Right forelimb (tissue), 1 donor: ENCODE measurements at places on chromosomes 12 and 14.

DNA sequence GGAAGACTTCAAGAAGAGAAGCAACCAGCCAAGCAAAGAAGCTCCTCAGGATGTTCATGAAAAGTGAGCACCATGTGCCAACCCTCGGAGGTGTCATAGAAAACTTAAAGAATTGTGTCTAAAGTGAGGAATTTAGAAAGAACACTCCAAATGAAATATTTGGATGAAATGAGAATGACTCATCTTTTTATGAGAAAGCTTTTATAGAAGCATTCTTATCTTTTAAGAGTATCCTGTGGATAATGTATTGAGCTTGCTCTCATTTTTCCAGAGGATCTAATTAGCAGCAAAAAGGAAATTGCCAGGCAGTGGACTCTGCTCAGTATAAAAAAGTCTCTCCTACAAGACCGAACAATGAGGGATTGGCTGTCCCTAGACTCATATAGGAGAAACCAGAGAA, 454.9 kb downstream of the LRIG3 start:
- no peak for DNase-seq

GRCh38 chr14:21106498-21107282, 5.8 kb downstream of the TMEM253 start:
- DNase-seq, result peak; percentile 87

GRCh38 chr12:66693901-66694513, 15.1 kb upstream of the GRIP1 start:
- peak; percentile 44 for DNase-seq

- DNase-seq, result no peak
Measured at GRCh38 chr14:63499701-63500250, 43.4 kb downstream of the PPP2R5E start.

DNA sequence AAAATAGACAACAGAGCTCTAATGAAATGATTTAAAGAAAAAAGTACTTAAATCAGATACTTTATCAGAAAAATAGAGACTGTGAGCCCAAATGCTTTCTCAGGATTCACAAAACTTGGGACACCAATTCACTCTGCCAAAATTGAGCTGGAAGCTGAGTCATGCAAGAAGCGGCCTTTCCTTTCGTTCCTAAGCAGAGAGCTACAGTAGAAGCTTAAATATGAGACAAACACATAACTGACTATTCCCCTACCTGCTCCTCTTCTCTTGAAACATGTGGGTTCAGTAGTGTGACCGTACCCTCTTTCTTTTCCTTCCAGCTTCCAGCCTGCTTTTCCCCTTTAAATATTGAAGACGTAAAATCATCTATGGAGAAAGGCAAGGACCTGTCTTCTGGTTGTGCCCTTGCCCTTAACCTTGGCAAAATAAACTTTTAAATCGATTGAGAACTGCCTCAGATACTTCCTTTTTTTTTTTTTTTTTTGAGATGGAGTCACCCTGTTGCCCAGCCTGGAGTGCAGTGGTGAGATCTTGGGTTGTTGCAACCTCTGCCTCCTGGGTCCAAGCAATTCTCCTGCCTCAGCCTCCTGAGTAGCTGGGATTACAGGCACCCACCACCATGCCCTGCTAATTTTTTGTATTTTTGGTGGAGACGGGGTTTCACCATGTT, 4.4 kb upstream of the SDS start:
- no peak for DNase-seq

- DNase-seq, result no peak
Measured at GRCh38 chr14:102574281-102575159, 17.9 kb upstream of the RCOR1 start.

DNA sequence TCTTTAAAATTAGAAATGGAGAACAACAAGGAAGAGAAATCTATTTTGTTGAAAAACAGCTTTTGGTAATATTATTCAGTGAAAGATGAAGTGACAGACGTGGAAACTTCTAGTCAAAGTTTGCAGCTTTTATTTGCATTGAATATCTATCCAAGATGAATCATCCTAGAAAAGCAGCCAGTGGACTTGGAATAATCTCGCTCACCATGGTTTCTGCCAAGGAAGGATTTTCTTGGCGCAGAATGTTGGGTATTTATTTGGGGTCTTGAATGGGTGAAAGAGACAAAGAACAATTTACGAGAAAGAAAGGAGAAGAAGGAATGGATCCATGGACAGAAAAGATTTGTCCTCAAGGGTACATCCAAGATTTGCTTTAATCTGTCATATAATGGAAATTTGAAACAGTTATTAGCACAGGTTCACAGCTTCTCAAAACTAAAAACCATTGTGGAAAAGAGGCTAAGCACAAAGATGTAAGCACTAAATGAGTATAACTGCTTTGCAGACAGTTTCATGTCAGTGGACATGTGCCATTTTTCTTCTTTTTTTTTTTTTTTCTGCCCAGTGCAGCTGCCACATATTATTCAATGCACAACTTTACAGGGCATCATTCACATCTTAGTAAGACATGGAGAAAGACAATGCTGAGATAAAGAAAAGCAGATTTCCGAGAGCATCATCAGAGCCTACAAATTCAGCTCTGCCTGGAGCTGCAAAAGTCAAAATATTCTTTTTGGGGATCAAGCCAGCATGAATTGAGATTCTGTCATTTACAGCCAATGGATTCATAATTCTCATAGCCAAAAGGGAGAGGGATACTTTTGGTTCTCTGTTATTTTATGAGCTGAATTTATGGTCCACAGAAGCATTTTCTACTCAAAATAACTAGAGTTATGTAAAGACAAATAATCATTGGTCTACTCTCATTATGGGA, 333.7 kb downstream of the DAD1 start:
- no peak for DNase-seq

GRCh38 chr12:80967565-80967964, 29.8 kb upstream of the LIN7A start:
- no peak for DNase-seq

DNA sequence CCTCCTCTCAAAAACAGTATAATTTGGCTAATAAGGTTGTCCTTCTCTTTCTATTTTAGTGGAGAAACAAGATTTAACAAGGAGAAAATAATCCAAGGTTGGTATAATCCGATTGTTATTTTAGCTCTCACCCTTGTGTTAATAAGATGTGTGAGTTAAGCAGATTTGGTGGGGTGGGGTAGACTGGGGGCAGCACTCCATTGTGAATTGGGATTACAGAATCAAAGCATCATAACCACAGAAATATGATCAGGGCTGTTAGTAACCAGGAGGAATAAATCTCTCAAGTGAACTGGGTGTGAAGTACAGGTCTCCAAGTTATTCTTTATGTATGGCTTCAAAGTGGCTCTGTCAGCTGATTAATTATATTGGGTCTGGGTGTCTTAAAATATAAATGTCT, 10.2 kb downstream of the TIGAR start:
- no peak for DNase-seq

DNA sequence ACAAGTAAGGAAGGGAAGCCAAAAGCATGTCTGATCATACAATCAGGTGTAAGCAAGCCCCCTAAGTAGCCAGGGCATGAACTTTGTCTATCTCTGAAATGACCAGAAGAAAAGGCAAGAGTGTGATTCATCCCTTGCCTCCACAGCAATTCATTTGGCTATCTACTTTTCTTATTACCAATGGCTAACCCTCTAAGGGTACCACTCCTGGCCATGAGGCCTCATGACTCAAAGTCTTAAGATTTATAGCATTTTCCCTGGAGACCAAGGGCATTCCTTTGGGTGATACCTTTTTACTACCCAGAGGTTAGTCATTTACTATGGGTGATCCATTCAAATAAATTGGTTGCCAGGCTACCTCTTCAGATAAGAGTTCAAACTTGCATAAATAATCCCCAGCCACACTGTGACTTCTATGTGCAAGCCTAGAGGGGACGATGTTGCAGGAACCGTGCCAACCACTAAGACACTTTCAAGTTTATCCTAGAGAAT, 1.5 kb upstream of the LGALS3 start:
- DNase-seq, result no peak

DNA sequence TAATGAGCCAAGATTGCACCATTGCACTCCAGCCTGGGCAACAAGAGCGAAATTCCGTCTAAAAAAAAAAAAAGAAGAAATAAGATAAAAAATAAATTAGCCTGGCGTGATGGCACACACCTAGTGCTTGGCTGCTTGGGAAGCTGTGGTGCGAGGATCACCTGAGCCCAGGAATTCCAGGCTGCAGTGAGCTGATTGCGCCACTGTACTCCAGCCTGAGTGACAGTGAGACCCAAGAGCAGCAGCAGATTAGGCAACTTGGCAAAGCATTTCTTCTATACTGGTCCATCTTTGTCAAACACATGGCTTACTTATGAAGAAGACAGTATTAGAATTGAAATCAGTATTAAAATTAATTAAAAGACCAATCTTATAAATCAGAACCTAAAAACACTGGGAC, 6.3 kb downstream of the GON7 start:
- DNase-seq, result no peak

- DNase-seq, result no peak
Measured at GRCh38 chr12:12804432-12804886, 8.7 kb upstream of the DDX47 start.
